ENCODE measurements at places on chromosomes 4 and X. TPM values are rescaled to one million over a fixed set of nuclear protein-coding genes. Genes with fewer than 3 reads are reported as not detected.

The F9 gene
- not detected for polyA plus RNA-seq

The POU3F4 gene
- 7.2 TPM for polyA plus RNA-seq

The NAA15 gene
- polyA plus RNA-seq: 32.5 TPM

The SPANXA1 gene
- not detected for polyA plus RNA-seq

The MED12 gene
- 54.9 TPM for polyA plus RNA-seq

The MAGEA8 gene
- polyA plus RNA-seq: 0.29 TPM

The GRID2 gene
- polyA plus RNA-seq: 3.3 TPM

The SLITRK4 gene
- polyA plus RNA-seq: 14.8 TPM

The EREG gene
- polyA plus RNA-seq: 0.07 TPM

DNA sequence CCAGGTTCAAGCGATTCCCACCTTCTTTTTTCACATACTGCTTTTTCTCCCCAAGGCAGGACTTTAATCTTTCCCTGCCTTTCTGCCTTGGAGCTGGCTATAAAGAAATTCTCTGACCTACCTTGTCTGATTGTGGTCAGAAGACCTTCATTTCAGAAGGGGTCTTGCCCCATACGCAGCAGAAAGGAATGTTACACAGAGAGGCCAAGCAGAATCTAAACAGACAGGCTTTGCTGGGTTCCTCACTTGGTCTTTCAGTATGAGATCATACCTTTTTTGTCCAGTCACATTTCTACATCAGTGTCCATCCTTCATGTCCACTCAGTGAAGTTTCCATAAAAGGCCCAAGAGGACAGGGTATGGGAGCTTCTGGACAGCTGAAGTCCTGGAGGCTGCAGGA, 108.3 kb upstream of the RBPJ start:
- DNase-seq: no peak

DNA sequence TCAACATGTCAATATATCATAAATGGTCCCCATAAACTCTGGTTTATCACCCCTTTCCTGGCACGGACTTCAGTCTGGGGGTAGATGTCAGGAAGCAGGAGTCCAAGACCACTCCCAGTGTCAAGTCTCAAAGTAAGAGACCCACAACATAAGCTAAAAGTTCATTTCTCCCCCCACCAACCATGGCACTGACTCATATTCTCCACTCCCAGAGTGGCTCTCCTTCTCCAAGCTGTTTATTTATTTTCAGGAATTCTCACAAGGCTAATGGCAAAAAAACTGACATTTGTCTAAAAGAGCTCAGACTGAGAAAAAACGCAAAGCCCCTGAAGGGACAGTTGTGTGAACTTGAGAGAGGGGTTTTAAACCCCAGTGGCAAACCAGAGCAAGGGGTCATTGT, 217.0 kb downstream of the RAB28 start:
- no peak for DNase-seq

GRCh38 chr4:140311257-140311835, 62.1 kb upstream of the SCOC start:
- no peak for DNase-seq

GRCh38 chr4:149291463-149291862, 524.2 kb downstream of the IQCM start:
- peak; percentile 15 for DNase-seq

DNA sequence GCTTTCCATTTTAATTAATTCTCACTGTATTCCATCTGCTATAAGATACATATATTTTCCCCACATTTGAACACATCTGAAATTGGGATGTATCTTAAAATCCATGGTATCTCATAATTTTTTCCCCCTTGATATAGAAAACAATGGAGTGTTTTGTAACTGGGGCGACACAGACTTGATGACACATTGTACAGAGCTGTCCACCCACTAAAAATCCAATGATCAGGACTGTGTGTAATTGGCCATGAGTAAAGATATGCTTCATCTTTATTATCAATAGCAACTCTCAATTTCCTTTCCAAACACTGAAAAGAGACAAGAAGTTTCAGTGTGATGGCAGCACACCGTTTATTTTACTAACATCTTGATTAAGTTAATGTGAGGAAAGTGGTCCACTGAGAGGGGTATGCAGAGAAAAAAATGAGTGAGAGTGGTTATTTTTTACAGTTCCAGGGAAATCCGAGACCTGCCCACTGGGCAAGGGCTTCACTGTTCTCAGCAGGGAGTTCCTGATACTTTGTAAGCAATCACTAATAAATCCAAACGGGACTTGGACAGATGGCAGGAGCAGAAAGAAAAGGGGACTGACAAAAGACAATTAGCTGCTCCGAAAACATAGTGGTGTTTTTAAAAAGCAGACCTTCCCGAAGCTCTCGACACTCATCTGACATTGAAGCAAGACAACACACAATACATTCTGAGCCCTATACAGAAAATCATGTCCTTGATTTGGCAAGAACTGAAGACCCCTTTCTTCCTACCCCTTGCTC, 149.4 kb downstream of the TSPAN5 start:
- no peak for DNase-seq

GRCh38 chrX:89053223-89053622, 306.2 kb downstream of the CPXCR1 start:
- DNase-seq: no peak

- DNase-seq: no peak
These were observed 86.0 kb downstream of the WWC2 start for GRCh38 chr4:183185018-183185417.

GRCh38 chr4:53508446-53508845, 82.8 kb downstream of the LNX1 start:
- DNase-seq: no peak

DNA sequence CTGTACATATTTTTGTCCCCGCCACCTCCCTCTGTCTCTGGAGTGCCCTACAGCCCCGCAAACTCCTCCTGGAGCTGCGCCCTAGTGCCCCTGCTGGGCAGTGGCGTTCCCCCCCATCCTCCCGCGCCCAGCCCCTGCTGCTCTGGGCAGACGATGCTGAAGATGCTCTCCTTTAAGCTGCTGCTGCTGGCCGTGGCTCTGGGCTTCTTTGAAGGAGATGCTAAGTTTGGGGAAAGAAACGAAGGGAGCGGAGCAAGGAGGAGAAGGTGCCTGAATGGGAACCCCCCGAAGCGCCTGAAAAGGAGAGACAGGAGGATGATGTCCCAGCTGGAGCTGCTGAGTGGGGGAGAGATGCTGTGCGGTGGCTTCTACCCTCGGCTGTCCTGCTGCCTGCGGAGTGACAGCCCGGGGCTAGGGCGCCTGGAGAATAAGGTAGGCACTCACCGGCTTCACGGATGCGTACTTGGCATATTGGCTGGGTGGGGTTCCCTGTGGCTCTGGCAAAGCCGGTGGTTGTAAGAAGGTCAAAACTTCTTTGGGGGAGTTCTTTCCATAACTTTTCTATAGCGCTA, 653 bp downstream of the HHIP start:
- DNase-seq: no peak

DNA sequence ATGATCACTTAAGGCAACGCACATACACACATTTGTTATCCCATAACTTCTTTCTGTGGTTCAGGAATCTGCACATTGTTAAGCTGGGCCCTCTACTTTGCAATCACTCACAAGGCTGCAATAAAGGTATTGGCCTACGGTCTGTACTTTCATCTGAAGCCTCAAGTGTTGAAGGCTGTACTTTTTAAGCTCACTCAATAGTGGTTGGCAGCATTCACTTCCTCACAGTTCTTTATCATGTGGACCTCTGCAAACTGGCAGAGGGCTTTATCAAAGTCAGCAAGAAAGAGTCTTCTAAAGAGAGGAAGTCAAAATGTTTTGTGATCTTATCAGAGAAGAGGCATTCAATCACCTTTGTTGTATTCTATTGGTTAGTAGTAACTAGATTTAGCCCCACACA, 301.4 kb upstream of the EPHA5 start:
- DNase-seq: no peak

- DNase-seq: peak; percentile 72
These were observed at the start of gene PAK3 for GRCh38 chrX:111095974-111096895. Gene PAK3 (plus strand): TSS chrX:111096191. CDS start chrX:111123104, 26,913 bp downstream.

DNA sequence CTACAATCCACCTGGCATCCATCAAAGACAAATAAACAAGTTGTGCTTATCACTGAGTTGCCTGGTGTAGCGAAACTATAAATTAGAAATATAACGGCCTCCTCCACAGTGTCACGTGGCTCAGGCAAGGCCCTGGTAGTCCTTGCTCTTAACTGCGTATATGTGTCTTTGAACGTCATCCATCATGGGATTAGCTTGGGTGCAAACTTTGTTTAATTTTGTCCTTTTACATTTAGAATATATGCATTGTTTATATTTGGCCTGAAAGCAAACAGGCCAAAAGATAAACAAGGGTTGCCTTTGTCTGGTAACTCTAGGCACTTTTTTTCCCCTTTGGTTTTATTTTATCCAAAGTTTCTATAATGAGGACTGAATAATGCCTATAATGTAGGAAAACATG, 184.9 kb downstream of the KIT start:
- DNase-seq: no peak

- no peak for DNase-seq
These were observed 8.9 kb upstream of the TRIML1 start for GRCh38 chr4:188130355-188130754.

- no peak for DNase-seq
These were observed 1149.2 kb downstream of the PCDH18 start for GRCh38 chr4:136383082-136383481.

DNA sequence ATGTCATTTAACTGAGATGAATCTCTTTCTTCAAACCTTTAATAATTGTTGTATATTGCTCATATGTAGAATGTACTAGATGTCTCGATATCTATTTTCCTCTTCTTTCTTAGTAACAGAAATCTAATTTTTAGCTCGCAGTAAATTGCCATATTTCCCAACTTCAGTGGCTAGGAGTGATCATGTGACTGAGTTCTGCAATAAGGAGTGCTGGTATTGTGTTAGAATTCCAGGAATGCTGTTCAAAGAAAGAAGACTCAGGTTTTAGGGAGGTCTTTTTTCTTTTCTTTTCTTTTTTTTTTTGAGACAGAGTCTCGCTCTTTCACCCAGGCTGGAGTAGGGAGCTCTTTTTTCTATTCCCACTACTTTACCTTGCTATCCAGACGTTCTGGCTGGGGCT, 81.7 kb downstream of the SLC10A7 start:
- DNase-seq: no peak

DNA sequence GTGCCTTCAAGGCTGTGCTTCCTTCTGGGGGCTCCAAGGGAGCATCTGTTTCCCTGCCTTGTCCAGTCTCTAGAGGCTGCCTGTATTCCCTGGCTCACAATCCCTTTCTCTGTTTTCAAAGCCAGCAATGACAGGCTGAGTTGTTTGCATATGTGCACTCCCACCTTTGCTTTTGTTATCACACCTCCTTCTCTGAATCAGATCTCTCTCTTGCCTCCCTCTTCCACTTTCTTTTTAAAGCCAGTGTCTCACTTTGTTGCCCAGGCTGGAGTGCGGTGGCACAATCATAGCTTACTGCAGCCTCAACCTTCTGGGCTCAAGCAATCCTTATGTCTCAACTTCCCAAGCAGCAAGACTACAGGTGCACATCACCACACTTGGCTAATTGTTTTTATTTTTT, 37.1 kb upstream of the LEF1 start:
- no peak for DNase-seq

GRCh38 chr4:106691749-106692148, 323.2 kb upstream of the GIMD1 start:
- DNase-seq: no peak

GRCh38 chr4:66562276-66562806, 892.1 kb upstream of the EPHA5 start:
- DNase-seq: no peak

DNA sequence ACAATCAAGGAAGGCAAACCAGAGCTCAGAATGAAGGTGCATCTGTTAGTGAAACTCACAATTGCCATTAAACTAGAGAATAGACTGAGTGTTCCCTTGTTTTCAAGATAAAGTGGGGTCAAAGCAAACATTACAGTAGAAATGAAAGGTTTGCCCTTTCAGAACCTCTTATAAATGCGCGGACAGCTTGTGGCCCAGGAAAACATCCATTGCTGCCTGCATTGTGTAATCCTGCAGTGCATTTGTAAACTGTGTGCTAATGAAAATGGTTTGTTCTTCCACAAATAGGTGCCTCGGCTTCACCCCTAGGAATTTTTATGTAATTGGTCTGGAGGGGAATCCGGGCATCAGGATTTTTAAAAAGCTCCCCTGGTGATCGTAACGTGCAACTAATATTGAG, 62.8 kb downstream of the SNX25 start:
- no peak for DNase-seq

DNA sequence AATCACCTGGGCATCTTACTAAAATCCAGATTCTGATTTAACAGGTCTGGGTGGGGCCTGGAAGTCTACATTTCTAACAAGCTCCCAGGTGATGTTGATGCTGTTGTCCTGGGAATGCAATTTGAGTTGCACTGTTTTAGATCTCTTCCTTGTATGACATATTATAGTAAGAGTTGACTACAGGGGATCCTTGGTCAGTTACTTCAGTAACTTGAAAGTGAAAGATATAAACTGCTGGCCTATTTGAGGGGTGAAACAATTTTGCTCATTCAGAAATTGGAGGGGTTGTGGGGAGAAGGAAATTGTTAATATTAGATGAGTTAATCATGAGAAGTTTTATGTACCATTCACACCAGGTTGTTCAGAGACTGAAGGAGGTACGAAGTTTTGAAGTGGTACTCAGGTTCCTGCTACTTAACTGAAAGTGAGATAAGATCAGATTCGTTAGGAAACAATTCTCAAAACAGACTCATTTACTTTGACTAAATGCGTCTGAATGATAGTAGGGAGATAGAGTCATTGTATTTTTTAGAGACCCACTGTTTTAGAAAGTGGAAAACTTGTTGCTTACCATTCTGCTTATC, 12.5 kb downstream of the SH2D1A start:
- DNase-seq: no peak

GRCh38 chr4:105414316-105414715, 59.5 kb downstream of the PPA2 start:
- DNase-seq: no peak

GRCh38 chrX:108186811-108187210, 95.2 kb downstream of the ATG4A start:
- DNase-seq: no peak

DNA sequence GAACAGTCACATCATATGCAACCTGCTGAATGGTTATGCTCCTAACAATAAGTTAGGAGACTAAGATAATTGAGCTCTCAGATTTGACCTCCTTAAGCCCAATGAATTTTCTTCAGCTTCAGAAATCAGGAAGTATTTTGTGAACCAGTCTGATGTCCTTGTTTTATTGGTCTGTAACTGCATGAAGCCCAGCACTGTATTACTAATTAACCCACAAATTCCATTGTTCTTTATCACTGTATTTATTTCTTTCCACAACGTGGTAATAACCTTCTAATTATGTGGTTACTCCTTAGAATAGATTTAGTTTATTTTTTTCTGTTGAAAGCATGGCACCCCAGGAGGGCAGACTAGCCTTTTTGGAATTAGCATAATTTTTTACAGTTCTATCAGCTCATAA, 3.9 kb upstream of the MFAP3L start:
- DNase-seq: no peak

GRCh38 chrX:118780509-118780908, 43.1 kb upstream of the ZCCHC12 start:
- DNase-seq: no peak

DNA sequence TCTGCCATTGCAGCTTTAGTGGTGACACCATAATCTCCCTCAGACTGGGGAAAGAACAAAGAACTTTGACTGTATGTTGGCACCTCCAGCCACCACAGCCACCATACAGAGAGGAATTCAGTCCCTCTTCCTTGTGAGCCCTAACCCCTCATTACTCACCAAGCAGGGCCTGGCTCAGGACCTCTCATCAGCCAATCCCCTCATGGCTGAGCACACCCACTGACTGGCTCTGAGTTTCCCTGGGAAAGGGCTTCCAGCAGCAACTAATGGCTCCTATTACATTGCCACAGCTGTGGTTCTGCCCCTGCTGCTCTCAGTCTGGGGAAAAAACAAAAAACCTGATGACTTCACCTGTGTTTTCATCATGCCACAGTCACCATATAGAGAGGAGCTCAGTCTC, 1482.6 kb downstream of the FAM133A start:
- no peak for DNase-seq

Measured in renal pelvis (tissue), 12 donors.